ENCODE measurements at places on chromosomes 1 and 21.

- DNase-seq: no peak
Observed at GRCh38 chr1:11229203-11229602, 33.1 kb downstream of the MTOR start.

DNA sequence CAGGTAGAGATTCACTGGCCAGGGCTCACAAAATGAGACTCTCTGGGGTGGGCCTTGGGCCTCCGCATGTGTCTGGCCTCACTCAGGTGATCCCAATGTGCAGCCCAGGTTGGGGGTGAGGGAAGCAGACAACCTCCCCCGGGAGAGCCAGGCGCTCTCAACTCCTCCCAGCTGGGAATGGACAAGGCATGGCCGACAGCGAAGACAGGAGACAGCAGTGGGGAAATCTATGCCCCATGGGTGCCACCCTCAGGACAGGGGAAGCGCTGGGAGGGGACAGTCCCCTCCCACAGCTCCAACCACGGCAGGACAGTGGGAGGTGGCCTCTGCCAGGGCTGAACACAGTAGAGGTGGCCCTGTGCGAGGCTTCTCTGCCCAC lies 47.7 kb downstream of the PRDM15 start:
- DNase-seq: no peak

- no peak for DNase-seq
Observed at GRCh38 chr1:6989212-6990159, 204.2 kb downstream of the CAMTA1 start.

DNA sequence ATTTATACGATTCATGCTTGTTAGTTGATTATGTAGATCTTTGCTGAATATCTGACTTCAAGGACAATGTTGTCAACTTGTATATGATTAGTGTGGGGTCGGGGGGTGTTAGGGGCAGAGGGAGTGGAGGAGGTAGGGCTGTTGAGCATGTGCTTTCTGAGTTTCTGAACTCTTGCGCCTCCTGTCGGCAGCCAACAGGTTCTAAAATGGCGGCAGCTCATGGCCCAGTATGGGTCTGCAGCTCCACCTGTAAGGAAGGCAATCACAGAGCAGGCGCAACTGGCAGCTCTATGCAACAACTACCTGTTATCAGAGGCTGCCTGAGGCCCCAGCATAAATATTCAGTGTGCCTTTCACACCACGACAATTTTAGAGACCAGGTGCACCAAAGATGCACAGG lies 205.8 kb upstream of the PLXNA2 start:
- DNase-seq: no peak

DNA sequence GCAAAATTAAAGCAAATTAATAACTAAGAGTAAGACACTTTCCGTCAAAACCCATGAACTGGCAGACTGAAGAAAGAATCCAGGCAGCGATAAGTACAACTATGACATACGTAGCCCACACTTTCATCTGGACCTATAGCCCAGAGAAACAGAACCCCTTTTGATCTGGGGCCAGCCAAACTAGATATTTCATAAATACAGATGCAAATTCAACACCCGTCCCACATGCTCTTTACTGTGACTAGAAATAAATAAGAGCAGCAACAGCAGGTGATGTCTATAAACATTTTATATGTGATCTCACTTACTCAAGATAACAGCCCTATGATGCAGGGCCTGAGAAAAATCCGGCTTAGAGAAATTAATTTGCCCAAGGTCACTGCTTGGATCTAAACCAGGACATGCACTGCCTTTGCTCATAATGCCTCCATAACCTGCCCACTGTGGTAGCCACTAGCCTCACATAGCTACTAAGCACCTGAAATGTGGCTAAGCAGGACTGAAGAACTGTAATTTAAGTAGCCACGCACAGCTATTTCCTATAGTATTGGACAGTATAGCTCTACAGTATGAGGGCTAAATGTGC lies 130.2 kb downstream of the TGFBR3 start:
- no peak for DNase-seq

DNA sequence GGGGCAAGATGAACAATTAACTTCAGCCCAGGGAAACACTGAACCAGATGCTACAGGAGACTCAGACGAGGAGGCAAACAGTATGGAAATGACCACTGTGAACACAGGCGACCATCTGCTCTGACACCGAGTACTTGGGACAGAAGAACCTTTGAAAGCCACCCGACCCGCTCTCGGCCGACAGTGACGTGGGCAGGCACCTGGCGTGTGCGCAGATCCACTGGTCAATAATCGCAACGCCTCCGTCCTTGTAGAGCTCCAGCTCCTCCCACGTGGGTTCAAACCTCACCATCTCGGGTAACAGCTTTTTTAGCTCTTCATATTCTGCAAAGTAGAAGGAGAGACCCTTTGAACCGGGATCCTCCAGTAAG lies 20.3 kb downstream of the POFUT2 start:
- DNase-seq: no peak

DNA sequence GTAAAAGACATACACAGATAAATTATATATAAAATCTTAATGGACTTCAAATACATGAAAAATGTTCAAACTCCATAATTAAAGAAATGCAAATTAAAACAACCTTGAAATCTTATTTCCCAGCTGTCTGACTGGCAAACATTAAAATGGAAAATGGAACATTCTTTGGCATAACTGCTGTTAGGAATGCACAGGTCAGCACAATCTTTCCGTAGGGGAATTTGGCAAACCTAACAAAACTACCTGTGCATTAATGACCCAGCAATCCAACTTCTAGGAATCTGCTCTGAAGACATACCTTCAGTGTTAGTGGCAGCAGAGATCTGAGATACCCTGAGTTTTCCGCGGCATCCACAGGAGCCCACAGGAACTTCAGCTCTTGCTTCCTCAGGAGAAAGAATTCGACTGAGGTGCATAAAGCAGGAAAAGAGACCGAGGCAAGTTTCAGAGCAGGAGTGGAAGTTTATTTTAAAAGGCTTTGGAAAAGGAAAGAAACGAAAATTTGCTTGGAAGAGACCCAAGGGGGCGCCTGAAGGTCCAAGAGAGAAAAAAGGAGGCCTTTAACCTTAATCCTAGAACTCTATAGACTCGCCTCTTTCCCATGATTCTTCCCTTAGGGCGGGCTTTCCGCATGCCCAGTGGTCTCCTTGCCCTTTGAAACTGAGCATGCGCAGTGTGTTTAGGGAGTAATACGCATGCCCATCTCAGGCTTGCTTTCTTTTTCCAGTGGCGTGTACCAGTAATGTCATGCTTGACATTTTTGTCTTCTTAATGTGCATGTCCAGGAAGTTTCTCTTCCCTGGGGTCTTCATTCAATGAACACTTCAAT lies 24.8 kb downstream of the LYPD8 start:
- no peak for DNase-seq

DNA sequence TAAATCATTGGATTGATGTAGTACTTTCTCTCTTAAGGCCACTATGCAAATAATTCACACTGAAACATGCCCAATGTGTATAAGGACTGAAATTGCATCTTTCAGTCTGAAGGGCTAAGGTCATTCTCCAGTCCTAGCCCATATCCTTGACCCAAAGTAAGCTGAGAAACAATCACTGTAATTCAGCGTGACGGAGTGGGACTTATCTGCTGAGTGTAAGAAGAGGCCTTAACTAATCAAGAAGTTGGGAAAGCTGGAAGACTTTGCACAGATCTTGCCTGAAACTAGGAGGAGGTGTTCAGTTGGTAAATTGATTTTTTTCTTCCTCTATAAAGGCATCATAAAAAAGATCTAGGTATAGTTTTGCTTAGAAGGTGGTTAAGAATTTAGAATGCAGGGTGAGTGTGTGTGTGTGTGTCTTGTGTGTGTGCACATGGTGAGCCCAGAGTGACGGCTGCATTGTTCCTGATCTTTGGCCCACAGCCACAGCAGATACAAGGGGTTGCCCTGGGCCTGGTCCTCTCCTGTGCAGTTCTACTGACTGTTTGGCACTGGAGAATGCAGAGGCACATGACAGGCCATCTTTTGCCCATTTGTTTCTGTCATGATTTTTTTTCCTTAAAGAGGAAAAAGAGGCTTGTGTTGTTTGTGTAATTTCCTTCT lies 13.3 kb upstream of the PPP2R5A start:
- DNase-seq: no peak

DNA sequence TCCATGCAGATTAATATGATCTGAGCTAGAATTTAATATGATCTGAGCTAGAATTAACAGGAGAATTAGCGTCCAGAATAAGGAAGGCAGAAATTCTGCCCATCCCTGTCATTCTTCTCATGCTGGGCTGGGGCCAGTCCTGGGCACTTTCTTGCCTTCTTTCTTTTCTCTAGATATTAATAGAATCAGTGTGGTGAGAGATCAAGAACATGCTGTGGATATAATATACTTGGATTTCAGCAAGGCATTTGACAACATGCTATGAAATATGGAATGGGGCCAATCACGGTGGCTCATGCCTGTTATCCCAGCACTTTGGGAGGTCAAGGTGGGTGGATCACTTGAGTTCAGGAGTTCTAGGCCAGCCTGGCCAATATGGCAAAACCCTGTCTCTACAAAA lies 18.1 kb downstream of the UBIAD1 start:
- DNase-seq: no peak

DNA sequence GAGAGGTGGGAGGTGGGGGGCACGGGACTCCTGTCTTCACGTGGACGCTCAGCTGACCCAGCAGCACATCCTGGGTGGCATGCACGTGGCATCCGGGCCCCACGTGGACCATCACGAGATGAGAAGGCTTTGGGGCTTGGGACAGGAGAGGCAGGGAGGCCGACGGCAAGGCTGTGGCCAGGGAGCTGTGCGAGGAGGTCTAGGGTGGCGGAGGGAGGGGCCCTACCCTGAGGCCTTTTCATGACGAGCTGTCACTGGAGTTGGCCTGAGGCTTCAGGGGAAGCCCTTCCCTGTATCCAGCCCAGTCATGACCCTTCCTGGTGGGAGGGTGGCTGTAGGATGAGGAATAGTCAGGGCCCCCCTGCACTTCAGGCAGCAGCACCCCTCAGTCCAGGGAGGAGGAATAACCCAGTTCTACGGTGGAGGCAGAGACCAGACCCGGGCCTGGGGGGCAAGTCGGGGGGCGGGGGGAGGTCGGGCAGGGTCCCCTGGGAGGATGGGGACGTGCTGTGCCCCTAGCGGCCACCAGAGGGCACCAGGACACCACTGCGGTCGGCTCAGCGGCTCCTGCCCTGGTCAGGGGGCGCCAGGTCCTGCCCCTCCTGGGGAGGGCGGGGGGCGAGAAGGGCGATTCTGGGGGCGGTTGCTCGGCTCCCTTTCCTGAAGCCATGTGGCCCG lies 2.0 kb upstream of the PERM1 start:
- peak; percentile 92 for DNase-seq

DNA sequence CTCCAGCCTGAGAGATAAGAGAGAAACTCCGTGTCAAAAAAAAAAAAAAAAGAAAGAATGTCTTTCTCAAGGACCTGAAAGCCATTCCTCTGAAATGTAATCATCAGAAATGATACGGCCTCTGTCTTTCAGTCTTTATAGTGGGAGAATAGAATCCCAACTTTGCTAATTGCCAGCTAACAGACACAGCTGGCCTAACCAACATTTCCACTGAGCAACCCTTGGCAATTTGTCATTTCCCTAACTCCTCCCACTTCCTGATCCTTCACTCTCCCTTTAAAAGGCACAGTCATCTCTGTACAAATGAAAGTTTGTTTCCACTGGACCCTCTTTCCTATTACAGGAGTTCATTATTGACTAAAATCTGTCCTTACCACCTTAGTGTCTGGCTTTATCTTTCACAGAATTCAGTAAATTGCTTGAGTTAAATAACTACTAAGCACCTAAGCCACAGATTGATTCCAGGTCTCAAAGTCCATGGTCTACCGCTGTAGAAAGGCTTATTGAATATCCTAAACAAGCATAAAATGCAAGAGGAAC lies 4.3 kb upstream of the CBR1 start:
- no peak for DNase-seq

GRCh38 chr1:87683196-87683956 lies 354.7 kb downstream of the LMO4 start:
- DNase-seq: no peak

GRCh38 chr1:147292631-147293251 lies 50.3 kb downstream of the CHD1L start:
- DNase-seq: no peak

DNA sequence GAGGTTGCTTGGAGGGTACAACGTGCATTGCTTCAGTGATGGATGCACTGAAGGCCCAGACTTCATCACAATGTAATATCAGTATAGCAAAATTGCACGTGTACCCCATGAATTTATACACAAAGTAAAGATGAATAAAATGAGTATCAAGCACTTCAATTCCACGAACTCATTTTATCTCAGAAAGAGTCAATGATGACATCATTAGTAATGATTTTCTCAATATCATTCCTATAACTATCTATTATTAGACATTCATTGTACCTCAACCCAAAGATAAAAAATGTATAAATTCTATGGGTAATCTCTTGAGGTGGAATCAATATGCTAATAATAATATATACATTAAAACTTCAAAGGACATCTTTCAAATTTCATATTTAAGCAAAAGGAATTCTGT lies 208.4 kb downstream of the COL11A1 start:
- DNase-seq: no peak

GRCh38 chr1:246350745-246351144 lies 156.3 kb downstream of the SMYD3 start:
- DNase-seq: no peak

DNA sequence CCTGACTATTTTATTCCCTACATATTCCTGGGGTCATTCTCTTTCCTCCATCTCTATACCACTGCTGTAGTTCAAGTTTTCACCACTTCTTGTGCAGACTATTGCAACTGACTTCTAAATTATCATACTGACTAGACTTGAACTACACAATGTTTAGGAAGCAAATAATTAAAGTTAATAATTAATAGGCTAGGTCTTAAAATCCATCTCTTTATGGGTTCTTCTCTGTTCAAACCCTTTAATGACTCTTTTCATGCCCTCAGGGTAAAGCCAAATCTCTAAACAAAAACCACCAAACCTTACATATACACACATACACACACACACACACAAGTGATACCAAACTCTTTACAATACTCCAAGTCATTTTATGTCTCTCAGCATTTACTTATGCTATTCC lies 22.3 kb upstream of the MOB3C start:
- no peak for DNase-seq

DNA sequence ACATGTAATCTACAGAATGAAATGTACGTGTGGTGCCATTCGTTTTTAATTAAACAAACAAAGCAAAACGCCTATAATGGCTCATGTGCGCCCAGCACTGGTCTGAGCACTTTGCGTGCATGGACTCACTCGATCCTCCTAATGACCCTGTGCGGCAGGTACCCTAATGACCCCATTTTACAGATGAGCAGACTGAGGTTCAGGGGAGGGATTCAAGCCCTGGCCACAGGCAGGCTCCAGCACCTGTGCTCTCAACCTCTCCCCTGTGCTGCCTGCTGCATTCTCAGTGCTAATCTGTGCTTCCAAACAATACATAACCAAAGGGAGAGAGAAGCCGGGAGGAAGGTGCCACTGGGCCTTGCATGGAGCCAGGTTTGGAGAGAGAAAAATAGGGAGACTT lies 124.2 kb upstream of the ZBTB40 start:
- DNase-seq: peak; percentile 37

- DNase-seq: no peak
Observed at GRCh38 chr21:41901782-41902181, 22.6 kb upstream of the PRDM15 start.
